Activated CD4-positive, alpha-beta T cell treated with anti-CD3 and anti-CD28 coated beads, Interleukin-2, Interleukin-4, amounts not matched to agents 100 ng/mL and 50 ng/mL, durations not matched to agents 16 hours and 8 hours (primary cell): ENCODE measurements at places on chromosomes 5 and 9.

DNA sequence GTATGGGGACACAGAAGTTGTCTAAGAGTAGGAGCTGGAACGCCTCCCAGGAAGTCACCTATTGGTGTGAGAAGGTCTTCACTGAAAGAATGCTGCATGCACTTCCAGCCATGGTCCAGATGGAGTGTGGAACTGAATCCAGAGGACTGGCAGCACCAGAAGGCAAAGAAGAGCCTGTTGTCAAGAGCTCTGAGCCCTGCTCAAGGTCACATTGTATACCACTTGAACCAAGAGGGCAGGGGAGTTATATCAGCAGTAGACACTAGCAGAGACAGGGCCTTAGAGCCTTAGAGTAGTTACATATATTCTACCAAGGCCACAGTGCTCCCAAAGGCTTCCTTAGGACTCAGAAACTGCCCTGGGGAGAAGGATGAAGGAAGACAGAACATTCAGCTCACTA, 130.8 kb upstream of the POC5 start:
- no peak for DNase-seq

- DNase-seq = no peak
Measured at GRCh38 chr5:169549453-169550100, 34.0 kb upstream of the SPDL1 start.

DNA sequence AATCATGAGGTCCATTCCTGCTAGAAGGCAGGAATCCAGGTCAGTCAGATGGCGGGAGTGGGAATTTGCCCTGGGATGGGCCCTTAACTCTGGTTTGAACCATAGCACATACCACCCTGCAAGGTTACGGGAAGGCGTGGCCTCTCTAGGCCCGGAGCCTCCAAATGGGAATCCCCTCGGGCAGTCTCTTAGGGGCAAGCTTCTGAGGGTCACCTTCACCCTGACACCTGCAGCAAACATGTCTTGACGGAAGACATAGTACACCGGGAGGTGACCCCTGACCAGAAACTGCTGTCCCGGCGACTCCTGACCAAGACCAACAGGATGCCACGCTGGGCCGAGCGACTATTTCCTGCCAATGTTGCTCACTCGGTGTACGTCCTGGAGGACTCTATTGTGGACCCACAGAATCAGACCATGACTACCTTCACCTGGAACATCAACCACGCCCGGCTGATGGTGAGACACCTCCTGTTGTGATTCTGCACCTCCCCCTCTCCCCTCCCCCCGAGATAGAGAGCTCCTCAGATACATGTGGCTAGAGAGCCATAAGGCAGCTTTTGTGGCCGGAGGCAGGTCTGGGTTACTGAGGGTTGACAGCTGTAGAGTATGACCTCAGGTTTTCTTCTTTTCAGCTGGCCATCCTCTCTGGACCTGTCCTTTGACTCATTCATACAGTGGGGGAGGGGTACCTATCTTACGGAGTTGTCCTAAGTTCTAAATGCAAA, 957 bp downstream of the PRELID1 start:
- DNase-seq = no peak

DNA sequence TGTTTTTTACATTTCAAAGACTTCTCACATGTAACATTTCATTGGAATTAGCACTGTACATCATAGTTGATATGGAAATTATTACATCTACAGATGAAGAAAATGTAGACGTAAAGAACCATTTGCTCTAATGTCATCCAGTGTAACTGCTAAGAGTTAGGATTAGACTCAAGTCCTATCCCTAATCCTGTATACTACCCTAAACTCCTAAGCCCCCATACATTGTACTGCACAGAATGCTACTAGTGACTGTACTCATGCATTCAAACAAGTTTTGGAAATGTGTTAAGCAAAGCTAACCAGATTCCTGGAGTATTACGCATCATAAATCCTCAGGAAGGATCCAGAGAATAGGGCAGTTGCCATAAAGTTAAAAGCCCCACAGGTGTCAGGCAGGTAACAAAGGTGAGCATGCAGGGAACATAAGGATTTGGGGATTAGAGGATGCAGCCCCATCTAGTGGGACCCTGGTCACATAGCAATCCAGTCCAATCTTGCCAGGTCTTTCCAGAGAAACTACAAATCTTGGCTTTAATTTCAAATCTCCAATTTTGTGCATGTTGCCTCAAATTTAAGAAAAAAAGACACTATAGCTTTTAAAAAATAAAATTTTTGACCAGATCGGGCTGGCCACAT, 32.0 kb downstream of the HAVCR1 start:
- DNase-seq = no peak

DNA sequence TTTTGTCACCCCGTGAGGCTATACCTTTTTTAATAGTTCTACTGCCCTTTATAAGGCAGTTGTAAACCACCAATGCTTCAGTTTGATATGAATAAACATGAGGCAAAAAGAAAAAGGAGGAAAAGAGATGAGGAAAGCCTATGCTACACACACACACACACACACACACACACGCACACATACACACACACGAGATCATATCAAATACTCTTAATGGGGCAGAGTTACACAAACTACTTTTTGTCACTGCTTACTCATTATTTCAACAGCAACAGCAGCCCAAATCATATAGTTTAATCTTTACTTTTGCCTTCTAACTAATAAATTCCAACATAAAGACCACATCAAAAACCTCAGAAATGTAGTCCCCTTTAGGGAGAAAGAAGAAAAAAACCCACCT, 116.8 kb upstream of the PAM start:
- no peak for DNase-seq

GRCh38 chr5:104785097-104785496, 1222.5 kb upstream of the NUDT12 start:
- DNase-seq = no peak

DNA sequence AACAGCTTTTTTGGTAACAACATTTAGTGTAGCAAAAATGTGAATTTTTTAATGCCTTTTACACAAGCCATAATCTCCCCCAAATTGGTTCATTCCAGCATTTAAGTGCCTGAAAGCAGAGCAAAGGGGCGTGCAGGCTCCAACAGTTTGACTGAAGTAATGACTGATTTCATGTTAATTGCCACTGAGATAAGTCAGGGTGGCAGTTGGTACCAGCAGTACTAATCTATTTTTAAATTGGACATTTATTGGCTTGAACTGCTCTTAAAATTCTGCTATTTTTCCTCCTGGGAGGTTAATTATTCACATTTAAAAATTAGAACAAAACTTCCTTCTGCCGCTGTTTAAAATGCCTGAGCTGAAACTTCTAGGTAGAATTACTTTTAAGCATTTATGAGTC, 12.4 kb downstream of the TMEM171 start:
- DNase-seq = no peak

- no peak for DNase-seq
Measured at GRCh38 chr9:133876836-133877235, 115.3 kb downstream of the VAV2 start.

- DNase-seq = no peak
Measured at GRCh38 chr9:69363191-69363590, 38.2 kb downstream of the ENTREP1 start.

DNA sequence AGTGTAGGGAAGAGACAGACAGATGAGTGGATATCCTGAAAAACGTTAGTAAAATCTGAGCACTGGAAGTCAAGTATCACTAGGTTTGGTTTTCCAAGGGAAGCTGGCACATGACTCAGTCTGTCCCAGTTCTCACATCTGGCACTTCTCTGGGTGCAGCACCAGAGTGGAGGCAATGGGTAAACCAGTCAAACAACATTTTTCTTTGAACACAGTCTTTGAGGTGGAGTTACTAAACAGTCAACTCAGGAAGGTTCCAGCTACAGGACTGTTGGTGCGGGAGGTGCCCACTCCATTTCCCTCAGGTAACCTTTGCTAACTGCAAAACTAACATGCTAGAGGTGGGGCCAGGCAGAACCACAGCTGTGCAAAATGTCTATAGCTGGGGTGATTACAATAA, 301.4 kb upstream of the RFX3 start:
- DNase-seq = no peak

GRCh38 chr5:142315096-142315900, 9.5 kb downstream of the SPRY4 start:
- no peak for DNase-seq

DNA sequence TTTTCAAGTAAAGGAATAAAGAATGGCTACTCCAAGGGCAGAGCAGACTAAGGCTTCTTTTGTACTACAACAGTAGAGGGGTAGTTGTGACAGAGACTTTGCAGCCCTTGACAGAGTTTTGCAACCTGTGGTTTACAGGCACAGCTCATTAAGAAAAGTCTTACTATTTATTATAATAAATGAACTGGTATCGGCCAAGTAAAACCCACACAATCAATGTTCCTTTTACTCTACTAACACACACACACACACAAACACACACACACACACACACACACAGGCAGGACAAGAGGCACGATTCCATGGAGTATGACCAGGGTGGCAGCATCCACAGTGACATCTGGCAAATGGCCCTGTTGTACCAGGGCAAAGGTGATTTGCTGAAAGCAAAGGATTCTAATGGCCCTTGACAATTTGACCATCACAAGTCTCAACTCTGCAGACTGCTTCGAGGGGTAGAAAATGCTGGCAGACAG, 59.1 kb upstream of the GOLPH3 start:
- no peak for DNase-seq

- no peak for DNase-seq
Measured at GRCh38 chr5:150777685-150778084, 872 bp upstream of the SMIM3 start.

DNA sequence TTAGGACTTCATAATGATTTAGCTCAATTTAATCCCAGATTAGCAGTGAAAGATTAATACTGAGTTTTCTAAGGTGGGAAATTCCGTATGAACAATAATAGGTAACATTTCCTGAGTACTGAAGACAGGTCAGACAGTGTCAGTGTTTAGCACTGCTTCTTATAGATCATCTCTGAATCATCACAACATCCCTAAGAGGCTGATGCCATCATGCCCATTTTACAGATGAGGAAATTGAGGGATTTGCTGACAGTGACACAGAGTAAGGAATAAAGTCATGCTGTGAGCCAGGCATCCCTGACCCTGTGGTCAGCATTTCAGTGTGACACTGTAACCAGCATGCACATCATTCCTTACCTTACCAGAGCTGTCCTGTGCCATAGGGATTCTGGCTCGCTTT, 44.5 kb downstream of the DAPK1 start:
- no peak for DNase-seq

DNA sequence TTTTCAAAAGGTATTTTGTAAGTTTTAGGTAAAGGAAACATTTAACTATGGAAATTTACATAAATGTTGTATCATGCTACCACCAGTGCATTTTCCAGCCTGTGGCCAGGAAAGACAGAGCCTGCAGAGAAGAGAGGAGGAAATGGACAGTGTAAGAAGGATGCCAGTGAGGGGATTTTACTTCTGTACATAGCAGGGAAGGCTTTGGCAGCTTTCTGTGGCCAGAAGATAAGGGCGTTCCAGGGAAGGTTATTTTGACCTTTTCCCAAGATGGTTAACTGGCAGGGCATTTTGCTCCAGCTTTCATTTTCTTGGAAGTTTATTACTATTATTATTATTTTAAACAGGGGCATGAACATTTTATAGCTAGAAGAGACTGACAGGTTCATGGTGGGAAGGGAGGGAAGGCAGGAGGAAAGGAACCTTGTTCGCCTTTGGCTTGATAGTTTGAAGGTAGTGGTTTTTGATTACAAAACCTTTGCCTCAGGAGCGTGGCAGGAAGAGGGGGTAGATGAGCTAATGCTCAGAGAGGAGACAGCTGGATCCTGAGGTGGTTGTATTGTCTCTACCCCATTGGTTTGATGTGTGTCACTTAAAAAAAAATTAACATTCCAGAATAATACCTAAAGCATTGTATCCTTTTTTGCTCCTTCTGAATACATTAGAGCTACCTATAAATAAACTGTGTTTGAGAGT, 4.1 kb downstream of the ISOC1 start:
- no peak for DNase-seq

GRCh38 chr9:31412081-31412480, 972.4 kb upstream of the ACO1 start:
- DNase-seq = no peak

DNA sequence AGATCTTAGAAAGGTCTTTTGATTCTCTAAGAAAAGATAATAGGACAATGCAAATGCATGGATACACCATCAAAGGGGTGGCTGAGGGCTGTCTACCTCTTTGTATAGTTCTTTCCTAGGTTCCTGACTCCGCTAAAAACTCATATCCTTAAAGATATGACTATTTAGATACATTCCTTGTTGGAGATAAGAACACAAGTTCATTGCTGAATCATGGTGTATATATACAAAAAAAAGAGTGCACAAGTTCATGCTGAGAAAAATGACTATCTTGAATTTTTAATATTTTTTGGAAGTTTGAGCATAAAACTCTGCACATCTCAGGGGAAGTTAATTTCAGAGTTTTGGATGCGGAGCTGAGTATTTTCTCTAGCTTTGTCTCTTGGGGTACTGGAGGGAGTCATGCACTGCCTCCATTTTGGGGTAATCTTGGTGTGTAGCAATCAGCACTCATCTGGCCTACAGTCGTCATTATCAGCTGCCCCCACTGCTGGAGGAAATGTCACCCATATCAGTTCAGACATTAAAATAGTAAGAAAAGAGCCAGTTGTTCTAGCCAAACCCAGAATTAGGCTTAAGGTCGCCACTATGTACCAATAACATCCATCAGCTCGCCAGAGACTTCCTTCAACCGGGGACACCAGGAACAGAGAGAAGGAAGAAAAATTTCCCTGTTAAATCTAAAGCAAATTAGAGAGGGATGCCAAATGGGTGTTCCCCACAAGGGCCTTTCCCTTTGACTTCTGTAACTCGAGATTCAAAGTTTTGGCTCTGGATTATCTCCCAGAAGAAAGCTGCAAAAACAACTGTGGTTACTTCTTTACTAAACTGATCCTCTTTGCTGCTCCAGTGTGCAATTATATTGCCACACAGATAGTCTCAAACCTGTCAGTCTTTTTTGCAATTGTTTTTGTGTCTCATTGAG, 49.0 kb downstream of the PTTG1 start:
- DNase-seq = no peak

DNA sequence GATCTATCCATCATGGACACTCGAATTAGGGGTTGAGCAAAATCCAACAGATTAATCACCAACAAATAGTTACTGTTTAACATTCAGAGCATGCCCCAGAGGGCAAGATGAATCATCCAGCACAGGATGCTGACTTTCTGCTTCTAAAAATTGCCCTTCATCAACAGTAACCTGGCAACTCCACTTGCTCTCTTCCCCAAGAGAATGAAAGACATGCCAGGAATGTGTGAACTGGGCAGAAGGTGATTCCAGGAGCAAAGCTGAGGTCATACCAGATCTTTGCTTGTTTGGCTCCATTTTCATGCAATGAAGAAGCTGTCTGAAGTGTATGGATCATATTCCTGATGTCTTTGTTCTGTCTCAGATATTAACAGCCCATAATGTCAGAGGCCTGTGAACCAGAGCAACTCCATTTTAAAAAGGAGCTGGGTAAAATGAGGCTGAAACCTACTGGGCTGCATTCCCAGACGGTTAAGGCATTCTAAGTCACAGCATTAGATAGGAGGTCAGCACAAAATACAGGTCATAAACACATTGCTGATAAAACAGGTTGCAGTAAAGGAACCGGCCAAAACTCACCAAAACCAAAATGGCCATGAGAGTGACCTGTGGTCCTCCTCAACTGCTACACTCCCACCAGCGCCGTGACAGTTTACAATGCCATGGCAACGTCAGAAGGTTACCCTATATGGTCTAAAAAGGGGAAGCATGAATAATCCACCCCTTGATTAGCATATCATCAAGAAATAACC, 2.5 kb upstream of the ZNF367 start:
- peak; percentile 73 for DNase-seq

GRCh38 chr9:28782630-28783029, 1209.3 kb upstream of the C9orf72 start:
- DNase-seq = no peak
